Stimulated activated CD8-positive, alpha-beta memory T cell treated with anti-CD3 and anti-CD28 coated beads, Interleukin-15, amount 100 ng/mL, for 4 hours (primary cell): ENCODE measurements at places on chromosomes 2 and 18.

GRCh38 chr2:218383892-218384519 lies 1.9 kb downstream of the SLC11A1 start:
- DNase-seq: no peak

DNA sequence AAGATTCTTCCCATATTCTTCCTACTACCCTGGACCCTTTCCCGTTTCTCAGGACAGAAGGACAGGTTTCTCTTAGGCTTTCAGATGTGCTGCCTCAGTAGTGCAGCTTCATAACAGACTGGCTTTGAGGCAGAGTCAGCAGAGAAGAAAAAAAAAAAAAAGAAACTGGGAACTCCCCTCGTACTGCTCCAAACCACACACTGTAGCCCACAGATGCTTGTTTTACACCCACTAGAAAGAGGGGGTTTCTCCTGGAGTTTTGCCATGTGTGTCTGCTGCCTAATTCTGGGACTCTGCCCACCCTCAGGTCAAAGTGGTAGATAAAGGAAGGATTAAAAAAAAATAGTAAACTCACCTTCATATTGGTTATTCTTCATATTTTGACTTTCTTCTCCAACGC lies 95.9 kb downstream of the NCOA1 start:
- no peak for DNase-seq

DNA sequence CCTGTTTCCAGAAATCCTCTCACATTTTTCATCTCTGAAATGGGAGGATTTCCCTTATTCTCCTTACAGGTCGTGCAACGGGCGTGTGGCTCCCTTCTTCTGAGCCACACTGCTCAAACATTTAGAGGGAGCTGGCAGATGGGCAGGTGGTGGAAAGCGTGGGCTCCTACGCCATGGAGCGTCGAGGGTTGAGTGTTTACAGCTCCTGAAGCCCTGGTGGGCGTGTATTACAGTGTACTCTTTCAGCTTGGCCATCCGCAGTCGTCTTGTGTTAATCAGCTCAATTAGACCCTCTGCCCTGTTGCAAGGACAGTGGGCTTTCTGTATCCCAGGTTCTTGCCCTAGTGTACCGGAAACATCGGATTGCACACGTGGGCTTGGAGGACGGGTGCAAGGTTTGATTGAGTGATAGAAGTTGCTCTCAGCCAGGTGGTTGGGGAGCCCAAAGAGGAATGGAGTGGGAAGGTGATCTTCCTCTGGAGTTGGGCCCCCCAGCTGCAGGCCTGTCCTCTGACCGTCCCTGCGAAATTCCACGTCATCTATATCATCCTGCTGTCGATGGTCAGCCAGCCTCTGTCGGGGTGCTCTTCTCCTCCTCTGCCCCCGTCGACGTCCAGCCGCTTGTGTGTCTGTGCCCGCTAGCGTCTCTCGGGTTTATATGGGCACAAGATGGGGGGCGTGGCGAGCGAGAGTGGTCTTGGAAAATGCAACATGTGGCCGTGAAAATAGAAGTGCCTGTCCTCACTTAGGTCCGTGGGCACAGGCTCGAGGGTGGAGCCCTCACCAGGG lies 120.3 kb upstream of the DSEL start:
- DNase-seq: no peak

DNA sequence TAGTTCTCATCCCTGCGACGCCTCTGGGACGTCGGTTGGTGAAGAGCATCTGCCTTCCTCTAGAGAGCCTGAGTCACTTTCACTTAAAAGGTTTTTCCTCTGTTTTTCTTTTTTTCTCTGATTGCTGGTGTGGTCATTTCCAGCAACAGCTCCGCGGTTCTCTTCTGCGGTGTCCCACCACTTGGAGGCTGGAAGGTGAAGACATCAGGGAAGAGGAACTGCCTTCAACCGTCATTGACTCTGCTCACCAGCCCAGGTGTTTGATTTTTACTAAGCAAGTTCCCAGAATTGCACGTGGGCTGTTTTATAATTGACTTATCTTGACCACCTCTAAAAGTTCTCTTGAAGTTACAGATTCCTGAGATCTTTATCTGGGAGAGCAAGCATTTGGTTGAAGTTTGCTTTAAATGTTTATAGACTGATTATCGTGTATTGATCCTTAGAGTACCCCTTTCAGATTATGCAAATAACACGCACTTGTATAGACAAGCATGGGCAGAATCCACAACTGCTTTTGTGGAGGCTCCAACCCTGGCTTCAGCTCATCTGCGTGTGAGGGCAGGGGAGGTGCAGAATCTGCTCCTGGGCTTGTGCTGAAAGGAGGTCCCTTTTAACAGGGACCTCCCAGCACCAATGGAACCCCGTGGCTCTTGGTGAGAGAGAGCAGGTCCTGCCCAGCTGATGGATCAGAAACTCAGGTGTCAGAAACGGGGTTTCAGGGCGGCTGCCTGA lies 3.5 kb downstream of the CTDP1 start:
- DNase-seq: no peak

- no peak for DNase-seq
Observed at GRCh38 chr2:156818944-156819343, 382.8 kb downstream of the GPD2 start.

DNA sequence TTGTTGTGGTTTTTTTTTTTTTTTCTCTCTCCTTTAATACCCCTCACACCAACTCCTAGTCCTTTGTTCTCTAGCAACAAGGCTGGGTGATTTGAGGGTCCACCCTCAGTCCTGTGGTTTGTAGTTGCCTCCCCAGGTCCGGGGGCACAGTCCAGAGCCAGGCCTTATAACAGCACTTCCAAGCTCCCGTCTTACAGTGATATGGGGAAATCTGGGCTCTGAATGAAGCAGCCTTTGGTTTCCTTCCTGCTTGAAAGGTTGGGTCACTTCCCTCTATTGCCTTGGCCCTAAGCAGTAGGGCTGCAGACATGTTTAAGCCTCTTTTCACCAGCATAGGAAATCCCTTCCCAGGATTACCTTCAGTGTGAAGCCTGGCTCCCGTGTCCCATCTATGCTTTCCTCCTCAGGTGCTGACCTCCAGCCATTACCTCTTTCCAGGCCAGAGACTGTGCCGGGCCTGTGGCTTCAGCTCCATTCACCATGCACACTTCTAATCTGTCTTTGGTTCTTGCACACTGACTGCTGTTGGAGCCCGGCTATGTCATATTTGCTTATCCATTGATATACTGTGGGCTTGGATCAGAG lies 21.2 kb upstream of the NTSR2 start:
- no peak for DNase-seq

DNA sequence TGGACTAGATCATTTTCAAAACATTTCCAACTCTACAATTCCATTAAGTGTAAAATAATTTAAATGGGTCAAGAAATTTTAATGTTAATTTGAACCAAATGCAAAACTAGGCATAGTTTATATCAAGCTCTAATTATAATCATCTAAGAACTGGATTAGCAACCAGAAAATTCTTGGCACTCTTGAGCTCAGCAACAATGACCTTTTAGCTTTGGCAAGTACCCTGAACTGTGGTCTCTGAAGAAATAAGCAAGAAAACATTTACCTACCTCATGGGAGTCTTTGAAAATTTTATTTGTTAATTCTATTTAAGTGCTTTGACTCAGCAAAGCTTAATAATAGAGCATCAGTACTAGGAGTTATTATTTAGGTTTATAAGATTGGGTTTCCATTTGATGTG lies 313.2 kb downstream of the SATB2 start:
- no peak for DNase-seq

DNA sequence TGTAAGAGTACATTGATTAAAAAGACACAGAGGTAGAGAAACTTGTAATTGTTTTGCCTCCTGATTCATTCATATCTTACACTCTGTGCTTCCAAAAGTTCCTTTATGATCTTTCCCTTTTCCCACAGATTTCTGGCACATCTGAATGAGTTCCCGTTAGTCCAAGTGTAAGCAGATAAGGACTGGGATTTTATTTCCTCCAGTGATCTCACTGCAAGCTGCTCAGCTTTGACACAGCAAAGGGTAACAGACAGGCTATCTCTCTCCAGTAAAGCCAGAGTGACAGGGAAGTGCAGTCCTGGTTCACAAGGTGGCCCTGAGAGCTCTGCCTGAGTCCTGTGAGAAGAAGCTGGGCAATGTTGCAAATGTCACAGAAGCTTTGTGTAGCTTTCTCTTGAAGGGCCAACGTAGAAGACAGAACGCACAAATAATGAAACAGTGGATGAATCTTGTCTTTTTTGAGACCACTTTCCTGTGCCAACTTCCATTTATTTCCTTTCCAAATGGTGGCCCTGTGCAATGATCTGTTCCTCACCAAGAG lies 32.5 kb upstream of the KCNE4 start:
- no peak for DNase-seq

DNA sequence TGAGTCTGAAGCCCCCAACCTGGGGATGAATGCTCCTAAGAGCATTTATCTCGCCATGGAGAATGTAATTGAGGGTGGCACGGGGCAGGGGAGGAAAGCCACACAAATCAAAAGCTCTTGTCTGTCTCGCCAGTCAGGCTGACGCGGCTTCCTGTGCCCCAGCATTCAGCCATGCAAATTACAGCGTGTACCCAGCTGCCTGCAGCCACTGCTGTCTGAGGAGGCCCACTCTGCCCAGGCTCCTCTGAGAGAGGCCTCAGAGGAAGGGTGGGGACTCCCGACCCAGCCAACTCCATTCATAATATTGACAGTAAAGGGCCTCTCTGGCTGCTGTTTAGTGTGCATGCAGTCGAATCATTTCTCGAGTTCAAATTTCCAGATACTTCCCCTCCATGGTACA lies 22.0 kb downstream of the SMAD7 start:
- DNase-seq: peak; percentile 59

GRCh38 chr2:134087371-134087921 lies 166.4 kb upstream of the MGAT5 start:
- DNase-seq: no peak

- no peak for DNase-seq
Observed at GRCh38 chr2:217179854-217180253, 320.0 kb upstream of the TNP1 start.

DNA sequence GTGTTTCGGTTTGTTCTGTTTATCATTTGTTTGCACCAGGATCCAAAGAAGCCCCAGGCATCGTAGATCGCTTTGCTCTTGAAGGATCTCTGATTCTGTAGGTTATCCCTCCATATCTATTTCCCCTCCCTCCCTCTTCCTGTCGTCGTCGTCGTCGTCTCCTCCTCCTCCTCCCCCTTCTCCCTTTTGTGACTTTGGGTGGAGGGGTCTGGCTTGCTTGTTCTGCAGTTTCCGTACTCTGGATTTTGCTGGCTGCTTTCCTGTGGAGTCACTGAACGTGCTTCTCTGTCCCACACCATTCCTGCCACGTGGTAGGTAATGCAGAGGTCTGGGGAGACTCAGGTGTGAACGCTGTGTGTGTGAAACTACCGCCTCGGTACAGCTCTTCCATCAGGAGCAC lies 225.0 kb downstream of the LDLRAD4 start:
- DNase-seq: no peak

DNA sequence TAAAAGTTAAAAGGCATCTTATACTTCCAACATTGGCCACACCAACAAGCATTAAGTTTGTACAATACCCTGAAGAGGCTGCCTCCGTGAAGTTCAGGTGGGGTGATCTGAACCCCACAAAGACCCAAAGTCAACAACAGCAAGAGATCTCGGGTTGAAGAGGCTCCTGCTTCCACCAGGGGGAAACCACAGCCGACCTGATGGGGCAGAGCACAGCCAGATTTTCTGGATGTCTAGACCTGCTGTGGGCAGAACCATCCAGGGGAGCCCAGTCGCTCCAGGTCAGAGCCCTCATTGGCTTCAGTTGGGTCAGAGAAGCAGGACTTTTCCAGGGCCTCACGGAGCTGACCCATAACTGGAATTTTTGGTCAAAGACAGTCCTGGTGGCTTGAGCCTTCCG lies 66.5 kb upstream of the ACKR3 start:
- DNase-seq: no peak

DNA sequence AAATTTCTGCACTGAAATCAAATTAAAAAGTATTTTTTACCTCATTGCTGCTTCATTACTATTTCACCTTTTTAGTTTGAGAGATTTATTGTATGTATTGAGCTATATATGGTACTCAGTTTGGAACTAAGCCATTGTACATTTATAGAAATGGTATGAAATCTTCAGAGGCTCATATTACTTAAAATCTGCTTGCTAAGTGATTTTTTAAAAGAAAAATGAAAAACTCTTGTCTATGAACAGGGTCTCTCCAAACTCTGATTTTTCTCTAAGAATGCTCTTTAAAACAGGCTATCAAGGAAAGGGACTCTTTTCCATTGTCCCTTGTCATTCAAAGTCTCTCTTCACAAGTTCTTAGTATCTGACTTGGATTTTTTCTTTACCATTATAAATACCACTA lies 31.8 kb downstream of the C1D start:
- DNase-seq: no peak
